AG10803 (cell line): ENCODE measurements at places on chromosomes 1 and 21.

DNA sequence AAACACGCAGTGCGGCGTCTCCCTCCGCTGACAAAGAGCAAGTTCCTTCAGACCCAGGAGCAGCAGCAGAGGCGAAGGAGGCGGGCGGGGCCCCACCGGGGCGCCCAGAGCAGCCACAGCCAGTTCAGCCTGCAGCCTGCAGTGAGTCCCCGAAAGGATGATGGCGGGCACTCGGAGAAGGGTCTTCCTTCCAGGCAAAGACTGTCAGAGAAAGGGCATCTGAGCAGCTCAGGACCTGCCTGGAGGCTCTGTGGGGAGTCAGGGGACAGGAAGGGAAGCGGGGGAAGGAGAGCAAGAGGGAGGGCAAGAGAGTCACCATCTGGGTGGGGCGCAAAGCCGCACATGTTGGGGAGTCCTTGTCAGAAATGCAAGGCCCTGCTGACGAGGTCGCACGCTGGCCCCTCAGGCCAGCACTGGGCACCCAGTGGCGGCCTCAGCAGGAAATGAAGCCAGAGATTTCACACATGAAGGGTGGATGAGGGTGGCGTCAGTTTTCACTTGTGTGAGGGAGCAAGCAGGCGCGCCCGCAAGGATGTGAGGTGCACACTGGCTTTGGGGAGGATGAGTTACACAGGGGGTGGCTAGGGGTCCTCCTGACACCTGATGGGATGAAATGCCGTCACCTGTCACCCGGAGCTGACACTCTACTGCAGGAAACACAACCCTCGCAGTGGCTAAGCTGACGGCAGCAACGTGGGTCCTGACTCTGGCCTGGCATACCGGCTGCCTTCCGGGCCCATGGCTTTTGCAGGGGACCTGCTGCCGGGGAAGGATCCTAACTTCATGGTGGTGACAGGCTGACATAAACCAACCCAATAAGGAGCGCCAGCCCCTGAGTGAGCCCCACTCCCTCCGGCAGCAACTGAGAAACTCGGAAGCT, 6.6 kb downstream of the LRRC47 start:
- no peak for DNase-seq

DNA sequence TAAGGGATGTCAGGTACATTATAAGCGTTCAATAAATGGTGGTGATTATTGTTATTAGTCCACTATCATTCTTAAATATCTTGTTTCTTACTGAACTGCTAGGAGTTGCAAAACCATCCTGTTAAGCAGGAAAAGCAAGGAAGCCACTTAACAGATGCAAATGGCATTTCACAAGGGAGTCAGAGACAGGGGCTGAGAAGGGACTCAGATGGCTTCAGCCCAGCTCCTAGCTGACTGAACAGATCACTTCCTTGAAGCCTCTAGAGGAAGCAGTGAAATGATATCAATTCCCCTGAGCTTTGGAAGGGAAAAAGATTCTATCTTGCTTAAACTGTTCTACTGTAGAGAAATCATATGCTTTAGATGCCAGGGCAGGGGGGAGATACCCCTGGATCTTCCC, 151.5 kb downstream of the ST6GALNAC5 start:
- no peak for DNase-seq

DNA sequence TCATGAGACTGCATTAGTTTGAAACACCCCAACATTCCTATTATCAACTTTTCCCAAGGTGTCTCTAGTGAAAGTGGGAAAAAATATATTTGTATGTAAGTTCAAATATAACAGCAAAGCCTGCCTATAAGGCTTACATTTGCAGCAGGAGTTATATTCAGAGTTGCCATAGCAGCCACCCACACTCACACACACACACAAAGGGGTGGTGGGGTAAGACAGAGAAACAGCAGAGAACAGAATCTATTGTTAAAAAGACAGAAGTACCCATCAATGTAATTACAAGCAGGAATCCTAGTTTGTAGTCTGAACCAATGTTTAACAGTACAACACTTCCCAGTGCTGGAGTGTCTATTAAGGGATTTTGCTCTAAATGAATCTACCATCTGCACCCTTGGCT, 55.0 kb downstream of the PLPPR5 start:
- DNase-seq: peak; percentile 49

DNA sequence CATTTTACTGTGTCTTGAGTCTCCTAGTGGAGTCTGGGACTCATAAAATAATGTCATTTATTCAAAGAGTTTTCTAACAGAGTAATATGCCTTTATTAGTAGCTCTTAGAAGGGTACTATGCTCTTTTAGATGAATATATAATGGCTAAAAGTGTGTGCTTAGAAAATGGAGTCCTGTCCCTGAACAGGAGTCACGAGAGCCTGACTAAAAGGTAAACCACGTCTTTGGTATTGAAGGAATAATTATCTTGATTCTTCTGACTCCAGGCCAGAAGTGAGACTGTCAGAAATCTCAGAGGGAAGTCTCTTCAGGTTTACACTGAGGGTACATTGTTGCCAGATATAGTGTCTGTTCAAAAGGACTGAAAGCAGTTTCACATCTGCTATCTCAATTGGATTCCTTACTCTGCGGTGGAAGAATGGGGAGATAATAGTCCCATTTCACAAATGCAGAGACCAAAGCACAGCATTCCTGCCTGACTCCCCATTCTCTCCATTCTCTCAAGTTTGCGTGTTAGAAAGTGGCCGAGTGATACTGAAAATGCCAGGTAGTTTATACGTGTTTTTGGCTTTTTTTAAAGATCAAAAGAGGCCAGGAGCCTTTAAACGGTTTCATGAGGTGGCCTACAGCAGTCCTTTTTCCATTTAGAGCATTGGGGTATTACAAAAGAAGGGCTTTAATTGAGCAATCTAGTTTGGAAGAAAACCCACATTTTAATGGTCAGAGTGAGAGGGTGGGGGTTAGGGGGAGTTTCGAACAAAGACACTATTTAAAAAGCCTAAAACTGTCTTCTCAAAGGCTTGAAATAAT, 176.6 kb downstream of the VPS13D start:
- DNase-seq: peak; percentile 88

DNA sequence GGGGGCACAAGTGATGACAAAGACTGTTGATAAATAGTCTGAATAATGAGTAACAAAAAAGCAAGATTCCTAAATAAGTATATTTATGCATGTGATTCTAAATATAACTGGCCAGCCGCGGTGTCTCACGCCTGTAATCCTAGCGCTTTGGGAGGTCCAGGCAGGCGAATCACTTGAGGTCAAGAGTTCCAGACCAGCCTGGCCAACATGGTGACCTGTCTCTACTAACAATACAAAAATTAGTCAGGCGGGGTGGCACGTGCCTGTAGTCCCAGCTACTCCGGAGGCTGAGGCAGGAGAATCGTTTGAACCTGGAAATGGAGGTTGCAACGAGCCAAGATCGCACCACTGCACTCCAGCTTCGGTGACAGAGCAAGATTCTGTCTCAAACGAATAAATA, 161.5 kb downstream of the TOMM20 start:
- DNase-seq: no peak

DNA sequence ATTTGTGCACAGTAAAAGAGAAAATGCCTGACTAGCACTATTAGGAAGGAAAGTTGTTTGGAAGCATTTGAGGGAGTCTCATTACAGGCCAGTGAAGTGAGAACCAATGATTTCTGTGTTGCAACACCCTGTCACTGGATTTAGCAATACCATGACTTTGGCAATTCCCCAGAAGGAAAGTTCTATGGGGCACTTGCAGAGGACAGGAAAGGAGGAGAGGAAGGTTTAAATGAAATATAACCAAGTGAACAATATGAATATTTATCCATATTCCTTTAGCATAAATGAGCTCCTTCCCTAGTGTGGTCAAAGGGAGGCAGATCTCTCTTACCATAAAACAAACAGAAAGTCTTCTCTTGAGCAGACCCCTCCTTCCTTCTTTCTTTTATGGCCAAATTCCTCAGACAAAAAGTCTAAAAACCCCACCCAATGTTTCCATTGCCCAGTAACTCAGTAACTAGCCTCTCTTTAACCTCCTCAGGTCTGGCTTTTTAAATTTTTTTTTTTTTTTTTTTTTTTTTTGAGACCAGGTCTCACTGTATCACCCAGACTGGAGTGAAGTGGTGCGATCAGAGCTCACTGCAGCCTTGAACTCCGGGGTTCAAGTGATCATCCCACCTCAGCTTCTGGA, 5.5 kb downstream of the TLR5 start:
- DNase-seq: peak; percentile 87

- DNase-seq: peak; percentile 87
Measured at GRCh38 chr1:54408147-54409066, 2.2 kb upstream of the SSBP3 start.

GRCh38 chr1:82978461-82979324, 1020.2 kb downstream of the TTLL7 start:
- no peak for DNase-seq

- DNase-seq: no peak
Measured at GRCh38 chr1:94892604-94893254, 34.2 kb downstream of the CNN3 start.

DNA sequence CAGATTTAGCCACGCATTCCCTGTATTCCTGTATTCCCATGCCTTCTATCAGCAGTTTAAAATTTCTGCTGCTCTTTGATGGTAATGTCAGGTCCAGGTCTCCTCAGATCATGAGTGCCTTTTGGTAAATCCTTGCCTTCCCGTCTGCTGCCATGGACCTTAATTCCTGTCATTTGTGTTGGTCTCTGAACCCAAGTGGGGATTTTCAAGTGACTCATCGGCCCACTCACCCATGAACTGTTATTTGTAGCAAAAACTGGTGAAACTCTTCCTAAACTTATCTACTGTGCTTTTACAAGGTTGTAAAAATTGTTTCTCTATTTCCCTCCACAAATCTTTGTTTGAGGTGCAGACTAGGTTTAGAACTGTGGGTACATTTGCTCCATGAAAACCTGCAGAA, 47.4 kb downstream of the ACTN2 start:
- DNase-seq: no peak

- DNase-seq: no peak
Measured at GRCh38 chr1:209689477-209689876, 14.3 kb downstream of the G0S2 start.

DNA sequence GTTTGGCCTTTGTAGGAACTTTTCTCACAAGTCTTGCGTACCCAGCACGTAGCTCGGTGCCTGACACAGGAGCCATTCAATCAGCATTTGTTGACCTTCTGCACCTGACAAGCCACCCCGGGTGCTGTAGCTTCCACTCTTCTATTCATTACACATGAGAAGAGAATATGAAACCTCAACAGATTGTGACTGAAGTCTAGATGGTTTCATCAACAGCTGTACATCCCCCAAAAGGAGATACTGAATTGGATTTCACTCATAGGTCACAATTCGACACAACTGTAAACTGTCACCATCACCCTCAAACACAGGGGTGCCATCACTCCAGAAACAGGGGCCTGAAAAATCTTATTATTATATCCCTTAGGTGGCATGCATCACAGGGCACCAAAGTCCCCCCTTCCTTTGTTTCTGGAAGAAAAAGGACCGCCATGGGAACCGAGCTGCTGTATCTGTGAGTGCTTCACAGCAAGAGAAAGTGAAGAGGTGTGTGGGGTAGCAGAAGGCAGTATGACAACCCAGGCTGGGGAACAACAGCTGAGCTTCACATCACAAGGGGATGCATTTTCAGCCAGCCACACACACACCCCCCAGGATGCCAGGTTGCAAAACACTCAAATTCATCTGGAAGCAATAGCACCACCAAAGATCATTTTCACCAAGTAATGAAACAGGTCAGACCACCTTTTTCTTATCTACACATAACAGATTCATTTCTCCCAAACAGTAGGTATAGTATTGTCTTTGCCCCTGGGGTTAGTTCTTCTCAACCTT, 225.7 kb downstream of the TOMM20 start:
- DNase-seq: no peak

GRCh38 chr1:179921472-179921871, 33.1 kb upstream of the CEP350 start:
- no peak for DNase-seq

GRCh38 chr1:164064501-164064900, 494.5 kb upstream of the PBX1 start:
- DNase-seq: peak; percentile 1

- peak; percentile 58 for DNase-seq
Measured at GRCh38 chr1:93842750-93843500, 36.1 kb downstream of the DNTTIP2 start.

- DNase-seq: no peak
Measured at GRCh38 chr1:228900886-228901392, 165.7 kb downstream of the RHOU start.

GRCh38 chr1:162666006-162666645, 33.9 kb downstream of the DDR2 start:
- DNase-seq: peak; percentile 85

DNA sequence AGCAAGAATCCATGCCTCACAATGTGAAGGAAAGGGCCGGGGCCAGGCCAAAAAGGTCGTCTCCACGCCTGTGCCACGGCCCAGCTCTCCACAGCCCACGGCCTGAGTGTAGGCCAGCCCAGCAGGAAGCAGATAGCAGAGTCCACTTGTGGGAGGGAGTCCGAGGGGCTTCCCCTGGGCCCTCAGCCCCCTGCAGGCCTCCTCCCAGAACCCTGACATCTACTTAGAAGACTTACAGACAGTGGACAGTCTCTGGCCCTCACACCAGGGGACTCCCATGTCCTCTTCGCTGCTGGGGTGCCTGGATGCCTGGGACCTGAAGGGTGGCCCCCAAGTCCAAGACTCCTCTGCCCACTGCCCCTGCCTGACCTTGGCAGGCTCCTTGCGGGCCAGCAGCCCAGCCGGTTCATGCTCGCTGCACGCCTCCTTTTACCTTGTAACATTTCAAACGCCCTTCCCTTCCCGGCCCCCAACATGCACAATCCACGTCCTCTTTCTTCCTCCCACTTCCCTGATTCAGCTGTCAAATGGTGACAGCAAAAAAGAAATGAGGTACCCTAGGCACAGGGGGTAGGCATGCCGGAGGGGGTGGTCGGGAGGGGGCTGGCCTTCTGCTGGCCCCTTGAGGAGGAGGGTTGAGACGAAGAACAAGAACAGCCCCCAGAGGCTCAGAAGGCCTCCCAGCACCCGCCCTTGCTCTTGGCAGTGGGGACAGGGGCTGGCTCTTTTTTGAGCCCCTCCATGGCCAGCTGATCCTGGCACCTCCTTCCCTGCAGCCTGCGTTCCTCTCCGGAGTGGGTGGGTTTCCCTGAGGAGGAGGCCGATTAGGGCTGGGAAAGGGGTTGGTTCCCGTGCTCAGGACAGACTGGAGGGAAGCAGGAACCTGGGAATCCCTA, 997 bp upstream of the PTPN7 start:
- no peak for DNase-seq

DNA sequence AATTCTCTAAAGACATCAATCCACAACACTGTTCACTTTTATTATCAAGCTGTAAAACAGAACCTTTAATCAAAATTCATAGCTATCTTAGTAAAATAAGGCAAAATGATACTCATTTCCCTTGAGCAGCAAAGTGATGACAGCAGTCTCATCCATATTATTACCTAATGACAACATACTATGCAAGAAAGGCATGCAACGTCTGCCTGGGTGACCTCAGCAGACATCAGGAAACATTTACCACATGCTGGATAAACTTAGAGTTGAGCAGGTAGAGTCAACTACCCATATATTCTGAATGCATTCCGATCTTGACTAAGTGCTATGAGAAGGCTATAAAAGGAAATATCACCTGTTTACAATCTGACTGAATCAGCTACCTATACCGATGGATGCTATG, 145.1 kb downstream of the SIPA1L2 start:
- DNase-seq: peak; percentile 16

GRCh38 chr1:13581446-13581845, 2.2 kb upstream of the PDPN start:
- no peak for DNase-seq

- no peak for DNase-seq
Measured at GRCh38 chr1:175864183-175864582, 120.8 kb upstream of the TNR start.
